ENCODE measurements at places on chromosomes 2 and 18.

GRCh38 chr2:238790833-238791230 is 57.1 kb upstream of the TWIST2 start:
- H3K4me3 ChIP-seq, result no peak overlapping the region
- H3K4me1 ChIP-seq, result peaks cover 2% of the 10 kb centered on the region
- H3K36me3 ChIP-seq, result no peaks in the 10 kb centered on the region
- no peaks in the 10 kb centered on the region for H3K27me3 ChIP-seq
- DNase-seq, result no peak

DNA sequence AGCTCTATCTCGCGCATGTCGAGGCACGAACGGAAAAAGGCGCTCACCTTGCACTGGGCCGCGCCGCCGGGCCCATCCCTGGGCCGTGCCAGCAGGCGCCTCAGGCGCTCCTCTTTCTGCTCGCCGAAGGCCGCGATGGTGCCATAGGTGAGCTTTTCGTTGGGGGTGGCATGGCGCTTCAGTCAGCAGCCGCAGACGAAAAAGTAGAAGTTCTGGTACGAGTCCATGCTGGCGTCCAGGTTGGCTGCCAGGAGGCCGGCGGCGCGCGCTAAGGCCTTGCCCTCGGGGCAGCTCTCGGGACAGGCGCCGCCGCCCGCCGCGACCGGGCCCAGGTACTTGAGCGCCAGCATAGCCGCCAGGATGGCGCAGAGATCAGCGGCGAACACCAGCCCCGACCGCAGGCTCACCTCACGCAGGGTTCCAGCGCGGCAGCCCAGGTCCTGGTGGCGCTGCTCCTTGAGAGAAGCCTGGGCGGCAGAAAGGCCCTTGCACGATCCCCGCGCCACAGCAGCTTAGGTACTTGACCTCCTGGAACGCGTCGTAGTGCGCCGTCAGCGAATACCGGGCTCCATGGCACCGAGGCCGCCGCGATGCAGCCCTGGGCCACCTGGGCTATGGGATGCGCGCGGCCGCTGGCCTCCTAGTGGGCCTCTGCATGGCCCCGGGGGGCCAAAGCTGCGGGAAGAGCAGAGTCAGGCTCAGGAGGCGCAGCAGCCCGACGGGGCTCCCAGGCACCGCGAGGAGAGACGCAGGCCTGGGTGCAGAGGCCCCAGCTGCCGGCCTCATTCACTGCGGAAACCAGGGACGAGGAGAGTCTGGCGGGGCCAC is 12.8 kb downstream of the ALPG start:
- no peak for DNase-seq
- H3K27ac ChIP-seq, result no peak overlapping the region
- H3K4me3 ChIP-seq, result no peak overlapping the region
- H3K27me3 ChIP-seq, result peaks cover 41% of the 10 kb centered on the region
- no peaks in the 10 kb centered on the region for H3K36me3 ChIP-seq
- H3K4me1 ChIP-seq, result peaks cover 3% of the 10 kb centered on the region

DNA sequence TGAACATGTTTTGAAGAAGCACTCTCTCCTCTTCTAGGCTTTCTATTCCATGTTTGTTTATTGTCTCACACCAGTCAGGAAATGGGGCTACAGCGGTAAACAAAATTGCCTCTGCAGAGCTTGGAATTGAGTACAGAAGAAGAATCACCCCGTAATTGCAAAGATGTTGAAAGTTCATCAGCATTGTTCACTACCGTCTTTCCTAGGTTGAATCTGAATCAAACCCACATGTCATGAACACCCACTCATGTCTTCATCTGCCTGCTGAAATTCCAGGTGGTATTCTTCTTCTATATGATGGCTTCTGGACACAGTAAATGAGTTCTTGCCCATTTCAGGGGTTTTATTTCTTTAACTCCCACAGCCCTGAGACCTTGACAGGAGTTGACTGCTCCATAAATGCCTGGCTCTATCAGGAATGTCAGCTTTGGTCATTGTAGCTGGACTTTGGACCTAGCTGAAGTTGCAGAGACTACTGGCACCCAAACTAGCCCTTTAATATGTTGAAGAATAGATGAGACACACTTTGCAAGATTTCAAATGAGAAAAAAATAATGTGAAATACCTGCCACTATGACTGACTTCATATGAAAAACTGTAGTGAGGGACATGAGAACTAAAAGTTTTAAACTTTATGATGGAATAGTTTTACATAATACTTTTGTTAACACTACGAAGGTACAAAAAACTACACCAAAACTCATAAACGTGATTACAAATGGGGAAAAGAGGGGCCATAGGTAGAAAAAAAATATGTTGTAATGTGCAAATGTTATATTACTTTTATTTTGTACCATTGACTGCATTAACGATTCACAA is 1235.3 kb upstream of the ZEB2 start:
- H3K27me3 ChIP-seq, result no peaks in the 10 kb centered on the region
- no peak for DNase-seq
- H3K36me3 ChIP-seq, result no peaks in the 10 kb centered on the region
- no peak overlapping the region for H3K27ac ChIP-seq

GRCh38 chr2:141137122-141137693 is 993.6 kb downstream of the LRP1B start:
- no peaks in the 10 kb centered on the region for H3K36me3 ChIP-seq
- DNase-seq, result no peak
- H3K27me3 ChIP-seq, result no peaks in the 10 kb centered on the region
- H3K4me1 ChIP-seq, result no peaks in the 10 kb centered on the region

GRCh38 chr2:28567061-28567471 is 71.2 kb downstream of the PLB1 start:
- no peak for DNase-seq
- H3K27me3 ChIP-seq, result no peaks in the 10 kb centered on the region
- no peak overlapping the region for H3K27ac ChIP-seq
- H3K4me3 ChIP-seq, result peak overlapping the region; percentile 57
- H3K36me3 ChIP-seq, result no peaks in the 10 kb centered on the region
- no peaks in the 10 kb centered on the region for H3K4me1 ChIP-seq

DNA sequence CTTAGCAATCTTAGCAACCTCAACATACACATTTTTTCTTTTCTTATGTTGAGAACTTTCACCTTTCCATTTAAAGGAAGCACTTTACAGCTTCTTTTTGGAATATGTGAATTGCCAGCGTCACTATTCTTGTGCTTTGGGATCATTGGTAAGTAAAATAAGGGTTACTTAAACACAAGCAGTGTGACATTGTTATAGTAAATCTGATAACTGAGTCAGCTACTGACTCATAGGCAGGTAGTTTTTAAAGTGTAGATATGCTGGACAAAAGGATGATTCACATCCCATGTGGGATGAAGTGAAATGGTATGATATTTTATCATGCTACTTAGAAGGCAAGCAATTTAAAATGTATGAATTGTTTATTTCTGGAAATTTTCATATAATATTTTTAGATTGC is 637.2 kb downstream of the DCDC2C start:
- DNase-seq, result no peak
- H3K36me3 ChIP-seq, result no peaks in the 10 kb centered on the region
- no peak overlapping the region for H3K4me3 ChIP-seq

DNA sequence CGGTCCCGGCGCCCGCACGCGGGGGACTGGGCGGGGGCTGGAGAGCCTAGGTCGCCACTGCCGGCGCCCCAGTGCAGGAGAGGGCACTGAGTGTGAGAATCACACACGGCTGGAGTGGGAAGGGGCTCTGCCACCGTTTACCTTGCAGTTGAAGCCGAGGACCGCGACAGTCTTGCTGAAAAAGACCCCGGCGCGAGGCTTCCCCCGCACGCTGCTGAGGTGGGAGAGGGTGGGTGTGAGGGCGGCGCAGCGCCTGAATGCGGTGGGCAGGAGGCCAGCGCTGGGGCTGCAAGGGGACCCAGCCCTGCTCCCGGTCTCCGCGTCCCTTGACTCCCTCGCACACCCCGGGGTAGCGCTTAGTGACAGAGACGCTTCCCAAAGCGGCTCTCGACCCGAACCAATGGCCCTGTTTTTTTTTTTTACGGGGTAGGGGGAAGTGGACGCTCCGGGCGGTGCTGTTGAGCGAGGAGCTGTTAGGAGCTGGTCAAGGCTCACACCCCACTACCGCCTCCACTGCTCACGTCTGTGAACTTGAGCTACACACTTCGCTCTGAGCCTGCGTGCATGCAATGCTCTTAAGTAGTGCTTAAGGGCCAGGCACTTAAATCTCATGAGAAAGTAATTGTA is 794 bp downstream of the NOTO start:
- peaks cover 32% of the 10 kb centered on the region for H3K27me3 ChIP-seq
- H3K4me1 ChIP-seq, result no peaks in the 10 kb centered on the region
- no peak for DNase-seq
- H3K27ac ChIP-seq, result no peak overlapping the region
- H3K36me3 ChIP-seq, result no peaks in the 10 kb centered on the region

GRCh38 chr2:8882094-8882493 is 44.7 kb upstream of the KIDINS220 start:
- no peaks in the 10 kb centered on the region for H3K4me1 ChIP-seq
- no peaks in the 10 kb centered on the region for H3K27me3 ChIP-seq
- no peak overlapping the region for H3K27ac ChIP-seq
- peaks cover 49% of the 10 kb centered on the region for H3K36me3 ChIP-seq
- peak; percentile 12 for DNase-seq
- H3K4me3 ChIP-seq, result no peak overlapping the region

DNA sequence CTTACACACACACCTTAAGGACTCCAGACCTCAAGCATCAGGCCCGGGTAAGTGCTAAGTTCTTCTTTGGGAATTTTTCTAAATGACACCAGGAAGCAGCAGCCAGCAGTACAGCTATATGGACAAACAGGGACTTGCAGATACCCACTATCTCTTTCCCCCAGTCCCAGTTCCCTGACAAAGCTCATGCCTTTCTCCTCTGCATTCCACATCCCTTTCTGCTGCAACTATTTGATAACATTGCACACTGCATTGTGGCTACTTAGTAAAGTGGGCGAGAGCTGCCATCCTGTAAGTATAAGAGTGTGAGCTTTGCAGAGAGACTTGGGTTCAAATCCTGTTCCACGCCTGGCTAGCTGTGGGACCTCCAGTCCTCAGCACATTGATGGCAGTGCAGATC is 14.0 kb upstream of the CD226 start:
- DNase-seq, result no peak
- H3K36me3 ChIP-seq, result no peaks in the 10 kb centered on the region
- no peaks in the 10 kb centered on the region for H3K27me3 ChIP-seq
- H3K4me1 ChIP-seq, result no peaks in the 10 kb centered on the region
- H3K27ac ChIP-seq, result no peak overlapping the region

- no peak overlapping the region for H3K4me3 ChIP-seq
- DNase-seq, result no peak
- H3K36me3 ChIP-seq, result peaks cover 25% of the 10 kb centered on the region
- H3K27ac ChIP-seq, result no peak overlapping the region
- H3K4me1 ChIP-seq, result peaks cover 3% of the 10 kb centered on the region
These were observed 16.4 kb upstream of the NFATC1 start for GRCh38 chr18:79379251-79379905.

DNA sequence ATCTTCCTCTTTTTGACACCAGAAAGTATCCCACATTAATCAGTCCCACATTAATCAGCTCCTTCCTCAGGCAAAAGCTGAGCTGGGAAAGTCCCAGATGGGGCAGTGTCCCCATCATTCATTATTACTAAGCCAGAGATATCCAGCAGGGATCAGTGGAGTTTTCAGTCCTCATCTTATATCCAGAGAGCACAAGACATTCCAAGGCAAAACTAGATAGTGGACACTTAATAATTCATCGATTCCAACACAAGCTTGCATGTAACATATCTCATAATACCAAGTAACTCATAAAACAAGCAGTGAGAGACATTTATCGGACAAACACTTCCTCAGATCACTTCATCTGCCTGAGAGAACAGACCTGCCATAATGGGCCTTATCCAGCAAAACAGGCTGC is 53.1 kb downstream of the MCFD2 start:
- H3K4me3 ChIP-seq, result no peak overlapping the region
- H3K36me3 ChIP-seq, result no peaks in the 10 kb centered on the region
- no peak overlapping the region for H3K27ac ChIP-seq
- H3K27me3 ChIP-seq, result no peaks in the 10 kb centered on the region
- DNase-seq, result no peak

DNA sequence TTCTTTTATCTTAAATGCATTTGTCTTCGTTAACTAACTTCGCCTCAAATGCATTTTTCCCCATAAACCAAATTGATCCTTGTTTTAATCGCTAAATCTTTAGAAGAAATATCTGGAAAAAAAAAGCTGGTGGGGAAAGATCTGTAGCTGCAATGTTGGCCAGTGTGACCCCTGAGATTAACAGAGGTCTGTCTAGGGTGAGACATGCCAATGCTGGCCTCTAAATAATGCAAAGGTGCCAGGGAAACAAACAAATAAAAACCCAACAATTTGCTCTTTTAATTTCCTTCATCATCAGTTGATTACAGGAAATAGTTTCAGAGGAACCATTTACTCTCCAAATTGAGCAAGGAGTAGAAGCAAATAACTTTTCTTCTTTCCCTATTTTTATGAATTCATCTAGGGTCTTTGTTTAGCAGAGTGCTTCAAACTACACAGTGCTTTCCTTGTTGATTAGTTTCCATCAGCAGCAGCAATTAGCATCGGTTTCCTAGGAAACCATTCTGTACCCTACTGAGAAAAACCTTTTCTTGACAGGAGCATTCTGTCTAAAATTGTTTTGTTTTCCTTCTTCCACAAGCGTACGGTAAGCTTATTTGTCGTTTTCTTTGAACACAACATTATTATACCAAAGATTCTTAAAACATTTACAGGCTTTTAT is 100.5 kb upstream of the UNC80 start:
- DNase-seq, result peak; percentile 11
- H3K36me3 ChIP-seq, result peaks cover 70% of the 10 kb centered on the region
- no peak overlapping the region for H3K4me3 ChIP-seq
- peaks cover 5% of the 10 kb centered on the region for H3K4me1 ChIP-seq

- no peaks in the 10 kb centered on the region for H3K4me1 ChIP-seq
- no peaks in the 10 kb centered on the region for H3K27me3 ChIP-seq
- DNase-seq, result no peak
- H3K36me3 ChIP-seq, result no peaks in the 10 kb centered on the region
These were observed 162.0 kb upstream of the HAAO start for GRCh38 chr2:42954227-42954962.

DNA sequence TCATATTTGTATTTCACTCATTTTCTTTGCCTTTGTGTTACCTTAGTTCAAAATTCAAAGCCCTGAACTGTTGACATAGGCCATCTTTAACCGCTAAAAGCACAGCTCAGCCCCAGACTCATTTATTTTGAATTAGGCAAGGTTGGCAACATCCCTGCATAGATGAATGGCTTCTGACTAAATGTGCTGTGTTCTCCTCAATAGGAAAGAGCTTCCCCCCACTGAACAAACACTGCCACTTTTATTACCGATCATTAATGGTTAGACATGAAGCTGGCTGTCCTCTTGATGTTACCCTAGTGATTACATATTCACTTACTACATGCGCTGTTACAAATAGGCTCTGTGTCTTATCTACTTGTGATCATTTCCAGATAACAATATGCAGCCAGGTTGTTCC is 170.7 kb downstream of the ADCYAP1 start:
- H3K27ac ChIP-seq, result no peak overlapping the region
- no peak for DNase-seq
- H3K27me3 ChIP-seq, result no peaks in the 10 kb centered on the region
- no peaks in the 10 kb centered on the region for H3K36me3 ChIP-seq

GRCh38 chr2:241891988-241892298 is 22.4 kb downstream of the RTP5 start:
- H3K4me3 ChIP-seq, result no peak overlapping the region
- H3K4me1 ChIP-seq, result no peaks in the 10 kb centered on the region
- no peak overlapping the region for H3K27ac ChIP-seq
- H3K36me3 ChIP-seq, result no peaks in the 10 kb centered on the region
